ENCODE measurements at places on chromosomes 12 and 14. TPM values are rescaled to one million over a fixed set of nuclear protein-coding genes. Genes with fewer than 3 reads are reported as not detected.

The TMBIM6 gene
- total RNA-seq: 352 TPM

The LTB4R gene
- 2.1 TPM for total RNA-seq

The AQP2 gene
- not detected for total RNA-seq

The EMC9 gene
- total RNA-seq: 11.3 TPM

The RAPGEF3 gene
- total RNA-seq: 1.5 TPM

Measured in pericardium fibroblast (primary cell).